ENCODE measurements at places on chromosomes 3 and 15.

DNA sequence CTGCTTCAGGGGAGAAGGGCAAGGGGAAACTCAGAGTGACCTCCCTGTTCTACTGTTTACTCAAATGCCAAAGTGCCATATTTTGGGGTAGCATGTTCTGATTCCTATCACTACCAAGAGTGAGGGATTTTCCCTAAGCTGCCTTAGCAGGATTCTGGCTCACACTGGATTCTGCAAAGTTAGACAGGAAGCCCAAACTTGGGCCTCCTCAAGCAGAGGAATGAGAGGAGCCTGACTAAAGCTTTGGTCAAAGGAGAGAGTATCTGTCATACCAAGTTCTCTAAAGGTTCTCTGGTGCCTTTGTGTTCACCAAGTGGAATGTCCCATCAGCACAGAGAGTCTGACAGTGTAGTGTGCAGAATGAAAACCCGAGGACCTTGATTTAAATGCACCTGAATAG is 8.8 kb upstream of the RARB start:
- DNase-seq = peak; percentile 58

DNA sequence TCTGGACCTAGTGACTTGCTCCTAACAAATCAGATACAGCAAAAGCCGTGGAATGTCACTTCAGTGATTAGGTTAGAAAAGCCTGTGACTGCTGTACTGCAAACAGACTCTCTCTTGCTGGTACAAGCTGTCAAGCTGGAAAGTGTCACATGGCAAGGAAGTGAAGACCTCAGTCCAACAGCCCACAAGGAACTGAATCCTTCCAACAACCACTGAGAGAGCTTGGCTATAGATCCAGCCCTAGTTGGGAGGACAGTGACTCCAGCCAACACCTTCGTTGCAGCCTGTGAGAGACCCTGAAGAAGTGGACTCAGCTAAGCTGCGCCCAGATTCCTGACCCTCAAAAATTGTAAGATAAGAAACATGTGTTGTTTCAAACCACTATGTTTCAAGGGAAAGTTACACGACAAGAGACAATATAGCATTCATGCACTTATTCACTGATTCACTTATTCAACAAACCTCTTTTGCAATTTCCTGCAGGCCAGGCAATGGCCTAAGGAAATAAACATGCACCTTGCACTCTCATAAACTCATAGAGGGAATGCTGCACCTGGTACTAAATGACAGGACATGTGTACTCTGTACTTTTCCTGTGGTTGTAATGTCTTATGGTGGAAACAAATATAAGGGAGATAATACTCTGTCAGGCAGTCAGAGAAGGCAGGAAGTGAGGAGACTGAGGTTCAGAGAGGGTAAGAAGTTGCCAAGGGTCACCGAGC is 142.9 kb downstream of the CADPS start:
- DNase-seq = no peak

DNA sequence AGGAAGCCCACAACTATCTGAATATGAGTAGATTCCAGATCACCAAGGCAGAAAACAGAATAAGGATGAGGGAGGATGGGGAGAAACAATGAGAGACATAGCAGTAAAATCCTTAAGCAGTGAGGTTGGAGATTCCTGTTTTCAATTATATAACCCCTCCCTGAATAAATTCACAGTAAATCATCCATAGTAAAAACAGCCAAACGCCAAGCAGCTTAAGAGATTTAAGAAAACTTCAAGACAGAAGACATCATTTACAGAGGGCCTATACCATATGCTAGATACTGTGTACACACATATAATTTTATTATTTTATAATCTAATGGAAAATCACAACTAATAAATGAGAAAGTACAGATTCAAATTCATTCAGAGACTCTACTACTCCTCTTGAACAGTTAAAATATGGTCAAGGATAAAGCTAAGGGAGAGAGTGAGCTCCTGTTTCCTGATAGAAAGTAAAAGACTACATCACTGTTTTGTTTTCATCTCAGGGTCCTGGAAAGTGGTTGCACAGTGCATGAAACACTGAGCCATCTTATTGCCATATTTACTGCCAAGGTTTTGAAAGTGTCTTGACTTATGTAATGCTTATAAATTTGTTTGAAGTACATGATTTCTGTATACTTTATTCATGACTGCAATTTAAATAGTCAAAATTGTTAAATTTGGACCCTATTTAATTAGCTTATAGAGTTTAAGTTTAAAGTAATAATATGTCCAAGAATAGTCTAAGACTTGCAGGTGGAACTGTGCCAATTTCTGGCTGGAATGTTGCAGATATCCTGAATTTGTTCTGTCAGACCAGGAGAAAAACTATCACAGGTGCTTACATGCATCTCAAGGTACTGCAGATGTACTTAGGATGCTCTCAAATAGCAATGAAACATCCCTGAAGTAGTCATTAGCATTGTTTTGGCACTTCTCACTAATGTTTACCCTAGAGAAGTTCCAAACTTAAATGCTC is 141.4 kb downstream of the TBL1XR1 start:
- DNase-seq = peak; percentile 33

DNA sequence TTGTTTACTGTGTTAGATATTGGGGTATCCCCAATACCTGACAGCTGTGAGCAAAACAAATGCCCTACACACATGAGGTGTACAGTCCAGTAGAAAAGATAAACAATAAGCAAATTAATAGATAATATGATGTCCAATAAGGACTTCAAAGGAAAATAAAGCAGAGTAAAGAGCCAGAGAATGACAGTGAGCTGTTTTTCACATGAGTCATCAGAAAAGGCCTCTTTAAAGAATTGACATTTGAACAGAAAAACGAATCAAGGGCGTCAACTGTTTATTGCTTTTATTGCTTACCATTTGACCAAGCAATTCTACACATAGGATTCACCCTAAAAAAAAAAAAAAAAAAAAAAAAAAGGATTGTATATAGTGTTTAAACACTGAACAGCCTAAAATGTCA is 96.6 kb upstream of the FLNB start:
- peak; percentile 49 for DNase-seq

GRCh38 chr3:196525141-196525540 is 10.0 kb upstream of the SMCO1 start:
- DNase-seq = no peak

- no peak for DNase-seq
Observed at GRCh38 chr3:98787181-98787580, 24.0 kb downstream of the ST3GAL6 start.

- DNase-seq = no peak
Observed at GRCh38 chr3:159879598-159879997, 109.0 kb upstream of the IL12A start.

GRCh38 chr3:140294058-140294457 is 359.1 kb downstream of the CLSTN2 start:
- no peak for DNase-seq

GRCh38 chr3:127180859-127181258 is 12.1 kb upstream of the PRR23E start:
- no peak for DNase-seq

DNA sequence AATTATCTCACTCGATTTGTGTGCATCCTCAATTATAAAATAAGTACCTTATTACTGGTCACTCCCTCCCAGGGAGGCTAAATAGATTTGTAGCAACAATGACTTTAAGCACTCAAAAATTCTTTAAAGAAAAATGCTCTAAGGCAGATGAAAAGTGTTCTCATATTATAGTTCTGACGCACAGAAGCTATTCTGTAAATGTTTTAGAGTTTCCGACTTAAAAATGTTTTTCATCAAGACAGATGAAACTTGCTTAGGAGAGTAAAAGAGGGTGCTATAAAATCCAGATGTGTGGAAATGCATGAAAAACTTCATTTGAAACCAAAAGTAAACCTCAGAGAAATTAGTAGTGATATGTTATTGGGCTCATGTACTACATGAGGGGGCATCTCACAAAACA is 398.4 kb upstream of the KCNMB2 start:
- peak; percentile 47 for DNase-seq

GRCh38 chr3:23406601-23407000 is 203.5 kb downstream of the UBE2E2 start:
- peak; percentile 40 for DNase-seq

DNA sequence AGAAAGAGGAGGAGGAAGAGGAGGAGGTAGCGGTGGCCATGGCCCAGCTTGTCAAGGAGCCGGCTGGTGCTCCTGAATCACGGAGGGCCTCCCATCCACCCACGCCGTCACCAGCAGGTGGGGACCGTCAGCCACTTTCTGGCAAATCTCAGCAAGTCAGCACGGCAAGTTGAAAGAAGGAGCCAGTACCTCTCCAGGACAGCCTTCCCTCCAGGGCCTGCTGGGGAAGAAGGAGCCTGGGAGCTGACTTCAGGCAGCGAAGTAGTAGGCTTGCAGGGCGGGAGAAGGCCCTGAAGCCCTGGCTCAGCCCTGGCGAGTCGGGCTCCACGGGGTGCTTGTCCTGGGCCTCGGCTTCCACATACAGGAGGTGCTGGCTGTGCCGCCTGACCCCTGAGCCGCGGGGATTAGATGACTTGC is 99.2 kb upstream of the TRPM1 start:
- peak; percentile 73 for DNase-seq

- DNase-seq = no peak
Observed at GRCh38 chr15:74855857-74856256, 12.9 kb upstream of the ULK3 start.

DNA sequence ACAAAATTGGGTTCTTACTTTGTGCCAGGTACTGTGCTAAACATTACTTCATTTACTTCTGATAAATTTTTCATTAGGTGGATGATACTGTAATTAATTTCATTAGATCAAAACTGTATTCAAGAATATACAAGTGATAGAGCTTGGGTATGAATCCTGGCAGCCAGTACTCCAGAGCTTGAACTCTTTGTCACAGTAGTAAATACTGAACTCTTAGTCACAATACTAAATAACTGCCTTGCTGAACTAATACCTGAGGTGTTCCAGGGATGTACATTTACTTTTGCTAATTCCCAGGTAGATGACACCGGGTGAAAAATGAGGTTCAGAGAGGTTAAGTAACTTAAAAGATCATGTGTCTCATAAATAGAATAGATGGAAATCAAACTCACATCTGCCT is 20.3 kb downstream of the FXR1 start:
- no peak for DNase-seq

DNA sequence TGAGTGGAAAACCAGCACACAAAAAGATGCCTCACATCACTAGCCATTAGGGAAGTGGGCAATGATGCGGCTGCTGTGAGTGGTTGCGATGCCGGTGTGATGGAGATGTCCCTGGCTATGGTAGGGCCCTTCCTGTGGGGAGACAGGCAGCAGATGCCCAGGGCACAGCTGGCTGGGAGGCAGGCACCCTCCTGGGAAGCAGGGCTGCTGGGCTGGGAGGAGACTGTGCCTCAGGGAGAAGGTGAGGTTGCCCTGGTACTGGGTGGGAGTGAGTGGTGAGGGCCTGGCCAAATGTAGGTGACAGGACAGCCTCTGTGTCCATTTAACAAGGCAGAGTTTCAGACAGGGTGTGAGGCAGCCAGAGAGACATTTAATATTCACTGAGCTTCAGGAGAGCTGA is 335.6 kb downstream of the OCA2 start:
- DNase-seq = no peak

All from EH (cell line).